ELR (cell line): ENCODE measurements at places on chromosomes 16 and 17.

DNA sequence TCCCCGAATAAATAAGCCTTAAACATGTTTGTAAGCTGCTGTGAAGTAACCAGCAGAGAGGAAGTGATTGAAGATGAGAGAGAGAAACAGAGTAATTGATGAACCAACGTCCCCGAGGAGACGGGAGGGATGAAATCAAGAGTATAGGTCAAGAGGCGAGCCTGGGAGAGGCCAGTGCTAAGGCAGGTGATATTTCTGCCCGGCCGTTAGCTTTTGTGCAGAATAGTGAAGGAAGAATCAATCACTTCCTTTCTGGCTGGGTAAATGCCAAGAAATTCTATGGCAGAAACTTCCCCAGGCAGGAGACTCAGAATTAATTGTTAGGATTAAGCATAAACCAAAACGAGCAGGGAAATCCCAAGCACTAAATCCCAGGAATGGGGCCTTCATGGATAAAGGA, 273.8 kb downstream of the CDH13 start:
- no peak for DNase-seq

- DNase-seq, result no peak
Measured at GRCh38 chr16:81899601-81900000, 111.7 kb downstream of the SDR42E1 start.

DNA sequence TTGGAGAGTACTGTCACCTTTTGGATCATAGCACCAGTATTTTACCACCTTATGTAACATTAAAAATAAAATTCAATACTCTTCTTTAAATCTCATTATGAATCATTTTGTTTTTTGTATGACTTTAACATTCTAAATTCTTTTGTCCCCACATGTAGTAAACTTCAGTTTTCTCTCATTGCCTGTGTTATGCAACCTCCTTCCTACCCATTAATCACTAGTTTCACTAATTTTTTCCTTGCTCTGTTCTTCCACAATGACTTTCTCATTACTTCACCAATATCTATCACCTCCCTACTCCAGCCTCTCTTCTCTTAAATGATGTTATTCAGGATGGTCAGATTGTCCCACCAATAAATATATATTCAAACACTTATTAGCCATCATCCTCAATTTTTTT, 68.7 kb downstream of the TTC19 start:
- no peak for DNase-seq

GRCh38 chr17:8857919-8858318, 9.6 kb downstream of the PIK3R6 start:
- DNase-seq, result peak; percentile 84

- no peak for DNase-seq
Measured at GRCh38 chr17:16425698-16426659, 10.6 kb downstream of the TRPV2 start.

DNA sequence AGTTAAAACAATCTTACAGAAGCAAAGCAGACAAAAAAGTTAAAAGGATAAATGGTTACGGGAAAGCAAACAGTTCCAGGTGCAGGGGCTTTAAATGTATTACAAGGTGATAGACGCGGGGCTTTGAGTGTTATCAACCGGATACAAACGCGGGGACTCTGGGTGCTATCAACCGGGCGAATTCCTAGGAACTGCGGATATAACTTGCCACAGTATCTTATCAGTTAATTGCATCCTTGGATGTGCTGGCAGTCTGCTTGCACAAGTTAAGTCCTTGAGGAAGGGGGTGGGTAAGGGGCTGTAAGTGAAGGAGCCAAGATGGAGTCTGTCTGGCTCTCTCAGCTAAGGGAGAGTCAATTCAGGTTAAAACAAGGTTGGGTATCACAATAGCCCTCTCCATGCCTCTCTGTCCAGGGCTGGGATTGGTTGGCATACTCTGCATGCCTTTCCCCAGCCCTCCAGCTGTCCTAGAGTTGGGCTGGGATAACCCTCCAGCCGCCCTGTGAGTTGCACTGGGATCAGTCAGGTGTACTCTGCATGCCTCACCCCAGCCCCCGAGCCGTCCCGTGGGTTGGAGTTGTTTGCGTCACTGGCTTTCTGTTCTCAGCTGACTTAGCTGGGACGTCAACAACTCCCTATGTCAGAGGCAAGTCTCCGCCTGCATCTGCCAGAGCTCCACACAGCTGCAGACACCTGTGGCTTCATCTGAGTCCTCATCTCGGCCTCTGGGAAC, 40.9 kb downstream of the TMEM235 start:
- DNase-seq, result no peak

DNA sequence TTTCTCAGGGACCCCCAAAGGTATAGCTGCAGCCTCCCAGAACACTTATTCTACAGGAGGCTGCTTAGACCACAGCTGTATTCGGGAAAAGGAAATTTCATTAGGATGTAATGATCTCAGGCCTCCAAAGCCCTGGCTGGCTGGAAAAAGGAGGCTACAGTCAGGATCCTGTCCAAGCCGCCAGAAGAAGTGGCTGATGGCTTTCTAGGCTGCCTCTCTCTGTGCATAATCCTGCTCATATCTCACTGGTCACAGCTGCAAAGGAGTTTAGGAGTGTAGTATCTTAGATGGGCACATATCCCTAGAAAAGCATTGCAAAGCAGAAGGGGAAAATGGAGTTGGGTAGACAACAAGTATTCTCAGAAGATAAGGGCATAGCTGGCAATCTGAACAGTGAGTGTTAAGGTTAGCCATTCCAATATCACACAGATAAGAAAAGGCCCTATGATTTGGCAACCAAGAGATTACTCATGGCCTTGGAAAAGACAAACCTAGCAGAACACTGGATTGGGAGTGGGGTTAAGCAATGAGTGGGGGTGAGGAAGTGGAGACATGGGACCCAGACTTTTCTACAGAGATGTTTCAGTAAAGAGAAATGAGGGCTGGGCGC, 26.0 kb upstream of the PRKCA start:
- peak; percentile 58 for DNase-seq

GRCh38 chr17:50289278-50289677, 15.0 kb downstream of the TMEM92 start:
- peak; percentile 53 for DNase-seq

GRCh38 chr17:82021107-82021899, 1.4 kb downstream of the CENPX start:
- peak; percentile 87 for DNase-seq

- no peak for DNase-seq
Measured at GRCh38 chr16:78871241-78871640, 729.3 kb downstream of the MAF start.

DNA sequence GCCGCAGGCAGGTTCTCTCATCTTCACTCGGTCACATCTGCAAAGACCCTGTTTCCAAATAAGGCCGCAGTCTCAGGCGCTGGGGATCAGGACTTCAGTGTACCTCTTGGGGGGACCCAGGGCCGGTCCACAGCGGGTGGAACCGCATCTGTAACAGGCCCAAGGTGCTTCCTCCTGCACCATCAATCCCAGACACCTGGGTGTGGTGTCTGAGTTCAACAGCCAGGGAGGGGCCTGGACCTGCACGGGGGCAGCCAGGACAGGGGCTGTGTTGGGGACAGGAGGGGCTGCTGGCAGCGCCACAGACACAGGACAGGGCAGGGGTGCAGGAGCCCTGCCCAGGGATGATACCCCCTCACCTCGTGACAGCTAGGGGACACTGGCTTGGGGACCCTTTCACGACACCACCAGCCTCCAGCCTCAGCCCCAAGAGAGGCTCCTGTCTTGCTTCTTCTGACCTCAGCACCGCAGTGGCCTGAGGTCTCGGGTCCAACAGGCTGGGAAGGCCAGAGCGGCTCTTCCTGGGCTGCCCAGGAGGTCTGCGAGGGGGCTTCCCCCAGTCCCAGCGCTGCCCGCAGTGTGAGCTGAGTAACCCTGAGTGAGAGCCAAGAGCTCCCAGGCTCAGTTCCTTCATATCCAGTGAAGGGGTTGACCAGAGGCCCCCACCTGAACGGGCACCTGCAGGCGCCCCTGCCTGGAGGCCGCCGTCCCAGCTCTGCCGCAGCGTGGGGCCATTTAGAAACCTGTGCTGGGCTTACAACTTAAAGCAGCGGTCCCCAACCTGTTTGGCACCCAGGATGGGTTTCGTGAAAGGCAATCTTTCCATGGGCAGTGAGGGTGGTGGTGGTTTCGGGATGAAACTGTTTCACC, 30.7 kb upstream of the BAHCC1 start:
- DNase-seq, result no peak

DNA sequence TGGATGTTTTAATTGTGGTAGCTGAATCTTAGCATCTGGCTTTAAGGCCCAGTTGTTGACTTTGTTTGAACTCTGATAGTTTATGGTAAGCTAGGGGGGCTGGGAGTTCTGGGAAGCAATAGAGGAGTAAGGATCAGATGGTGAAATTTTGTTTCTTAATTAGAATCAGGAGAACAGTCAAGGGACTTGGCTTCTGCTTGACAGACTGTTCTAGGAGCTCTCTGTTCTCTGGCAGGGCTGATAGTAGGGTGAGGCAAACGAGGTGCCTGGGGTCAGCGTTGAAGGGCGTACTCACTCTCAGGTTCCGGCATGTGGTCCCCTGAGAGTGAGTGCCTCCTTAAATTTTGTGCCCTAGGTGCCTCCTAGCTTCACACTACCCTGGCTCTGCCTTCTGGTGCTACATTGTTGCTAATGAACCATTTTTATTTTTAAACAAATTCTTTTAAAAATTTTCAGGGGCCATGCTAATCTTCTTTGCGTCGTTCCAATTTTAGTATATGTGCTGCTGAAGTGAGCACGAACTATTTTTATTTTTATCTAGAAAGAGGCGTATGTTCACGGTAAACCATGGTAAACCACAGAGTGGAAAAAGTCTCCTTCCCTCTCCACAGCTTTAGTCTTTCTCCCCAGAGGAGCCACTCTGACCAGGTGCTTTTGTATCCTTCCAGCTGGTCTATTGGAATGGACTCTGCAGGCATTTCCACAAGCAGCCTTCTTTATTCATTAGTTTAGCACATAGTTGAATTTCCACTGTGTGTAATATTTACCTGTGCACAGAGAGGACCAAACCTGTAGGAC, 19.7 kb downstream of the SLC7A6 start:
- DNase-seq, result no peak

DNA sequence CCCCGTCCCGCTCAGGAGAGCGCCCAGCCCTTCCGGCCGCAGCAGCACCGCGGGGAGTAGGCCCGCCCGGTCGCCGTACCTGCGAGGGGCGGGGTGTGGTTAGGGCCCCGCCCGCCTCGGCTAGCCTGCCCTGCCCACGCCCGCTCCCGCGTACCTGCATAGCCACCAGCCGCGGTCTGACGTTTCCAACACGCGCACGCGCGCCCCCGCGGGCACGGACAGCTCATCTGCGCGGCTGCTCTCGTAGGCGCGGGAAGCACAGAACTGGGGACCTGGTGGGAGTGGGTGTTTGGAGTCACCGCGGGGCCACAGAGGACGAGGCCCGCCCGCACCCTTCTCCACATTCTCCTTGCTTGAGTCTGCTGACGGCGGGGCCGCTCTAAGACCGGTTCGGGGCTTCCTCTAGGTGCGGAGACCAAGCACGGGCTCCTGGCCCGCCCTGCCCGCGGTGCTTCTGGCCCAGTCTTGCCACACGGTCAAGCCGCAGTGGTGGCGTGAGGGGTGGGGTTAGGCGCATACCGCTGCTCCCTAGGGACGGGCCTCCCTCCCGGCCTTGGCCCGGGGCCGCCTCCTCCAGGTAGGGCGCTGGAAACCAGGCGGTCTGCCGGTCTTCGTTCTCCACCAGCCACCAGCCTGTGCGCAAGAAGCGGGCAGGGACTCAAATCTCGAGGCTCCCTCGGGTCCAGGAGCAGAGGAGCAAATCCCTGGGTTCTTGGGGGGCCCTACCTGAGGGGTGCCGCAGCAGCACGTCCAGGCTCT, 1.8 kb downstream of the NOXO1 start:
- no peak for DNase-seq

DNA sequence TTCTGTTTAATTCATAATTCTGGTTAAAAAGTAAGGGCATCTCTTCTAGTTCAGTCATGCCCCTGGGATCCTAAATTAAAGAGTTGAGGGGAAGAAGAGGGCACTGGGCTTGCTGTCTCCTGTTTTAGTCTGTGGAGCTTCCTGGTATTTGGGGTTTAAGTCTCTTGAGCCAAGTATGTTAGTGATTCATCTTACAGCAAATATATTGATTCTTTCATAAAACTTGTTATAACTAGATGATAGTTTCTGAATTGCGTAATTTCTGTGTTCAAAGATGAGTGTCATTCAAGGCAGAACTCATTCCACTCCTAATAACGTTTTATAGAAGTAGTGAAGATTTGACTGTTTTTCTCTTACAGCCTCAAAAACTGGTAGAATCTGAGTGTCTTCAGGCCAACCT, 1.7 kb downstream of the TXNDC17 start:
- DNase-seq, result peak; percentile 35

DNA sequence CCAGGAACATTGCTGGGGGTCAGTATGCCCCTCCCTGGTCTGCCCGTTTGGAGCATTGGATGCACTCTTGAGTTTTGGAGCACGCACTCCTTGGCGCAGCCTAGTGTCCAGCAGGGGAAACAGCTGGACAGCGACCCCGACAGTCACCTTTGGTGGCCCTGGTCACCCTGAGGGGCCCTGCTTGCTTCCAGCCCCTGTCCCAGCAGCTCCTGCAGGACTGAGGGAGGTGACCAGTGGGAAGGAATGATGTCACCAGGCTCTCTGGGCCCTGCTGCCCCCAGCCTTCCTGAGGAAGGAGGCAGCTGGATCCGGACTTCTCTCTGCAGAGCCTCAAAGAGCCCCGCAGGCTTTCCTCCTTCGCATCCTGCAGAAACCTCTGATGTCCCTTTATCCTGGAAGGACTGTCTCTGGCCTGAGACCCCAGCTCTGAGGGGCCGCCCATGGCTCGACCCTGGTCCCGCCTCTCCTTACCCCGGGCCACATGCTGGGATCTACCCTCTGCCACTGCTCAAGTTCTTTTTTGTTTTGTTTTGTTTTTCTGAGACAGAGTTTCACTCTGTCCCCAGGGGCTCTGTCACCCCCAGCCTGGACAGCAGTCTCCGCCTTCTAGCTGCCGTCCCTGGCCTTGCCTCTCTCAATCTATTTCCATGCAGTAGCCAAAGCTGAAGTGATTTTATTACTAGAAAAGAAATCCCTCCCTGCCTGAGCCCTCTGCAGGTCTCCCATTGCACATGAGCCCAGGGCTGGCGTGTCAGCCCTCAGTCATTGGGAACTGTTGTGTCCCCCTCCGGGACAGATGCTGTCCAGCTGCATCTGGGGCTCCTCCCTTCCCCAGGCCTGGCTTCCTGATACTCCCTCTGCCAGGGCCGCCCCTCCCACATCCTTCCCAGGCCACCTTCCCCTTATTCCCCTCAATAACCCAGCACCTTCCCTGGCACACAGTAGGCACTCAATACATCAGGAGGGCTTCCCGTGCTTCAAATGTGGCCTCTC, 11.6 kb downstream of the ZSCAN10 start:
- no peak for DNase-seq

GRCh38 chr16:60074378-60074777, 1340.3 kb upstream of the GOT2 start:
- no peak for DNase-seq
